ENCODE measurements at places on chromosomes 6 and 20. TPM values are rescaled to one million over a fixed set of nuclear protein-coding genes. Genes with fewer than 3 reads are reported as not detected.

PROKR2 gene
- not detected for total RNA-seq

RSPO3 gene
- total RNA-seq, result 0.66 TPM

PRICKLE4 gene
- 0.86 TPM for total RNA-seq

KCNB1 gene
- under 0.01 TPM for total RNA-seq

CALHM4 gene
- not detected for total RNA-seq

ADGRB3 gene
- 0.29 TPM for total RNA-seq

SMLR1 gene
- not detected for total RNA-seq

KIFC1 gene
- total RNA-seq, result 68.3 TPM

TBXT gene
- total RNA-seq, result not detected

LY6G6D gene
- not detected for total RNA-seq

GPR6 gene
- total RNA-seq, result not detected

DCDC2 gene
- total RNA-seq, result 0.14 TPM

SNRPB2 gene
- 47.3 TPM for total RNA-seq

ENPP1 gene
- 67.4 TPM for total RNA-seq

PTCRA gene
- total RNA-seq, result not detected

C6orf58 gene
- not detected for total RNA-seq

C6orf132 gene
- 2.3 TPM for total RNA-seq

KHDC1L gene
- not detected for total RNA-seq

C20orf144 gene
- 0.14 TPM for total RNA-seq

SIRPD gene
- total RNA-seq, result not detected

Measured in placental pericyte (primary cell).